ENCODE measurements at places on chromosomes 7 and 10.

DNA sequence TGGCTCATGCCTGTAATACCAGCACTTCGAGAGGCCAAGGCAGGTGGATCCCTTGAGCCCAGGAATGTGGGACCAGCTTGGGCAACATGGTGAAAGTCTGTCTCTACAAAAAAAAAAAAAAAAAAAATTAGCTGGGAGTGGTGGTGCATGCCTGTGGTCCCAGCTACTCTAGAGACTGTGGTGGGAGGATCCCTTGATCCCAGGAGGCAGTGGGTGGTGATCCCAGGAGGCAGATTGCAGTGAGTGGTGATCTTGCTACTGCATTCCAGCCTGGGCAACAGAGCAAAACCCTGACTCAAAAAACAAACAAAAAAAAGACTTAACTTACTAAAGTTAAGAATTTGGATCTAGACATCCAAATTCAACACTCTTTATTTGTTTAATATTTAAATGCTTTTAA is 10.2 kb upstream of the ADO start:
- no peak for DNase-seq

DNA sequence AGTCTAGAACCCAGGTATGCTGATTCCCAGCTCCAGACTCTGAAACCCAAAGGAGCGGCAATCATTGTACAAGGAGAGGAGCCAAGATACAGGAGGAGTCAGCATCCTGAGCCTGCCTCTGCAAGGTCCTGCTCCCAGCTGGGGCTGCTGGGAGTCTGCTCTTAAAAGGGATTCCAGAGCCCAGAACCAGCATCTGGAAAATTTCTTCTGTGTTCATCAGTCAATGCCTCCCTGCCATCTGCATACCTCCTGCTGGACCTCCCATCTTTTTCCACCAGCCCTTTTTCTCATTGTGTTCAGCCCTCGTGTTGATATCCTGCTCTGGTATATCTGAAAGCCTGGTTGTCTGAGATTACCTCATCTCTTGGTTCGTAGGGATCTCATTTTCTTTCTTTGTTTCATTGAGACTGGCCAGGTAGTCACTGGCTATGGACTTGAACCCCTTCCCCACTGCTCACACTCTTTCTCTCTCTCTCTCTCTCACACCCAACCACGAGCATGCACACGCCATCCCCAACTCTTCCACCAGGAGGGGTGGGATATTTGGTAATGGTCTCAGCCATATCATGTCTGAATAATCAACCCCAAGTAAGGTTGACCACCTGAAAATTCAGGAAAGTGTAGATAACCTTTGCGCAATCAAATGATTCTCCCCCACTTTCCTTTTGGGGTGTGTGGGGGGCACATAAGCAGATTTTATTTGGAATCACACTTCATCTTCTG is 608.8 kb downstream of the LRMDA start:
- no peak for DNase-seq

DNA sequence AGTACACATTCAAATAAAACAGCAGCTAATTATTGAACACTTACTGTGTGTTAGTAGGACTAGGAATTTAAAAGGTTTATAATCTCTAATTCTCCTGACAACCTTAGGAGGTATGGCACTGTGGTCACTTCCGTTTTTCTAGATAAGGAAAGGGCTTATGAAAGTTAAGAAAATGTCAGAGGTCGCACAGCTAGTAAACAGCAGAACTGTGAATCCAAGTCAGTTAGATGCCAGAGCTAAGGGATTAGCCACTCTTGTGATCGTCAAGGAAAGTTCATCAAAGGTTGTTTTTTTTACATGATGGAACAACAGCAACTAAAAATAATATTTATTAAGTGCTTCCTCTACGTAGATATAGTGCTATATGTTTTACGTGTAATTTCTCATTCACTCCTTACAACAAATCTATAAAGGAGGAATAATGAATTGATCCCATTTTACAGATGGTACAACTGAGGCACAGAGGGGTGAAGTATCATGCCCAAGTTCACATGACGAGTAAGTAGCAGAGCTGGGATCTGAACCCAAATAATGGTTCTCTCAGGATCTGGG is 84.9 kb downstream of the NAMPT start:
- DNase-seq, result no peak

- no peak for DNase-seq
Measured at GRCh38 chr10:96263176-96263575, 8.2 kb downstream of the BLNK start.

GRCh38 chr10:91901784-91902677 is 7.3 kb downstream of the FGFBP3 start:
- DNase-seq, result no peak

GRCh38 chr7:90599038-90599437 is 2.9 kb downstream of the CDK14 start:
- DNase-seq, result no peak

DNA sequence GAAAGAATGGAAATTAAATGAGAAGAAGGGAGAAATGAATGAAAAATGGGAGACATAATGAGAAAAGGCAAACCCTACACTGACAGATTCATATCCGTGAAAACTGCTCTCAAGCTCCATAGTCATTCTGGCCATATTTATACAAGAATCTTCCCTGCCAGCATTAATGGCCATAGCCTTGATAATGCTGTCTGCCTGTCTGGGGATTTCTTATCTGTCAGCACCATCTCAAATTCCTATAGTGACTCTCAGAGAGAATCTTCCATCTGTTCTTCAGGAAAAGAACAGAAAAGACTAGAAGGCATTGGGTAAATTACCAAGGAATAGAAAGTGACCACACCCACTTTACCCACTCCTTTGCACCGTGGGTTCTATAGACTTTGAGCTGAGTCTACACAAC is 295.9 kb downstream of the PLXNA4 start:
- DNase-seq, result no peak

- DNase-seq, result no peak
Measured at GRCh38 chr7:86485827-86486226, 157.9 kb upstream of the GRM3 start.

- no peak for DNase-seq
Measured at GRCh38 chr7:152894295-152895170, 135.0 kb downstream of the ACTR3B start.

- DNase-seq, result no peak
Measured at GRCh38 chr10:69792341-69792740, 9.4 kb upstream of the COL13A1 start.

GRCh38 chr10:95545981-95546380 is 15.2 kb downstream of the SORBS1 start:
- no peak for DNase-seq

- DNase-seq, result no peak
Measured at GRCh38 chr7:33539659-33540400, 365.5 kb upstream of the BMPER start.

- DNase-seq, result no peak
Measured at GRCh38 chr7:28128608-28129007, 52.0 kb downstream of the JAZF1 start.

DNA sequence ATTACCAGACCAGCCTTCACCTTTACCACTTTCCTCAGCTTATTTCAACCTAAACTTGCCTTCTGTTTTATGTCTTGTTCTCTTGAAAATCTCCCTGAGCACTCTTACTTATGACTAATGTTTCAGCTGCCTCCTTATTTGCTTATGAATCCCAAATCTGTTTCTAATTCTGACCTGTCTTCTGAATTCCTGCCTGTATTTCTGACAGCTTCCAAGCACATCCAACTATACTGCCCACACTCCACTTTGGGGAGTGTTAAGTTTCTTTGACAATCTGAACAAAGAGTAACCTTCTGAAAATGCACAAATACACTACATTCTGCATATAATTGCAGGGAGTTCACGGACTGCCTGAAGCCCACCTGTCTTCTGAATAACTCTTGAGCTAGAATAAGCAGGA is 48.7 kb downstream of the ARMC3 start:
- DNase-seq, result no peak

- DNase-seq, result no peak
Measured at GRCh38 chr7:157434701-157435100, 97.9 kb downstream of the DNAJB6 start.

DNA sequence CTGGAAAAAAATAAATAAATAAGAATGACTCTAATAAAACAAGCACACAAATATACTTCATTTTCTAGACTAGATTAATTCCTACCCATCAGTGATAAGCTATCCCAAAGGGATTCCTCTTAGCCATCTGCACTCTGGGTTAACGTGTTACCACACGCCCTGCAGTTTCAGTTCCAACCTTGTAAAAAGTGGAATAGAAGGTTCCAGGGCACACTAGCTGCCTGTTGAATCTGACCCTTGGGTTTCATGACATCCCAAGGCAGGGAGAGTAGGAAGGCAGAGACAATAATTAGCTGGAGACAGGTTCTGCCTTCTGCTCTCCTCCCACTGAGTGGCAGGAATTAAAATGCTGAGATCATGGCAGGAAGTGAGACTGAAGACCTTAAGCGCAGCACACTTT is 33.5 kb downstream of the SLC37A3 start:
- no peak for DNase-seq

GRCh38 chr7:41940760-41941343 is 238.0 kb upstream of the INHBA start:
- no peak for DNase-seq

- no peak for DNase-seq
Measured at GRCh38 chr7:129385116-129385515, 49.1 kb upstream of the STRIP2 start.

- DNase-seq, result no peak
Measured at GRCh38 chr7:112587504-112587903, 106.7 kb downstream of the LSMEM1 start.

DNA sequence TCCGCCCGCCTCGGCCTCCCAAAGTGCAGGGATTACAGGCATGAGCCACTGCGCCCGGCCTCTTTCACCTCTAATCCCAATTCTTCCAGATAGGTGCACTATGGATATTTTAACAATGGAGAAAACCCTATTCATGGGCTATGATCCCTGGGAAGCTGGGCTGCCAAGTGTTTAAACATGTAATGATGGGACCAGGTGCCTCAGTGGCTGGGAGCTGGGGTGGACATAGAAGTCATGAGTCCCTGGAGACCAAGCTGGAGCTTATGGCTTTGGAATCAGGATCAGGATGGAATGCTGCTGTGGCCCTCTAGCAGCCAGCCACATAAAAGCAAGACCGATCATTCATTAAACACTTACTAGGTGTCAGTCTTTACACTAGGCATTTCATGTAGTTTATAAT is 41.8 kb upstream of the IGFBP3 start:
- DNase-seq, result no peak

- DNase-seq, result no peak
Measured at GRCh38 chr10:4512671-4513240, 313.3 kb upstream of the AKR1E2 start.

- DNase-seq, result no peak
Measured at GRCh38 chr10:11245510-11245909, 227.8 kb downstream of the CELF2 start.

Data from activated naive CD4-positive, alpha-beta T cell (primary cell).